Activated CD8-positive, alpha-beta memory T cell treated with anti-CD3 and anti-CD28 coated beads, Interleukin-2, amount 10 ng/mL, durations not matched to agents 7 days and 5 days (primary cell): ENCODE measurements at places on chromosomes 5 and 9. TPM values are rescaled to one million over a fixed set of nuclear protein-coding genes. Genes with fewer than 3 reads are reported as not detected.

Gene WDR38
- total RNA-seq, result not detected

Gene FBXL7
- total RNA-seq, result not detected

Gene RUSC2
- 0.99 TPM for total RNA-seq

Gene CNTRL
- 80.3 TPM for total RNA-seq

Gene ADAMTSL1
- total RNA-seq, result not detected

Gene SNX2
- 29.5 TPM for total RNA-seq

Gene LCN15
- total RNA-seq, result not detected

Gene BTNL9
- total RNA-seq, result not detected

Gene MCTP1
- not detected for total RNA-seq

Gene NFIB
- not detected for total RNA-seq

Gene SIMC1
- 24.6 TPM for total RNA-seq
